ENCODE measurements at places on chromosomes 16 and 17.

DNA sequence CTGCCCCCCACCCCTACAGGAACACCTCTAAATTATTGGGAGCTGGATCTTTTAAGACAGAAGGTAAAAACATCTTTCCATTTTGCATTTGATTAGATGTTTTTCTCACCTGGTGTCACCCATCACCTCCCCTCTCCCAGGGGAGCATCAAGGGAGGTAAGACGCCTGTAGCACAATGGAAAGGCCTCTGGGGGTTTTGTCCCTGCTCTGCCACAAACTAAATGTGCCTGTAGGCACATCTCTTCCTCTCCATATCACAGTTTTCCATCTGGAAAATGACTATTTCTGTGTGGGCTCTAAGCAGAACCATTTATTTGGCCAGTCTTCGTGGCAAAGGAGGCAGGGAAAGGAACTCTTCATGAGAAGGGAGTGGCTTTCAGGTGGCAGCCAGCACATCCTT is 76.6 kb downstream of the GNAO1 start:
- no peak for DNase-seq

- DNase-seq = peak; percentile 21
Observed at GRCh38 chr16:48138543-48138942, 17.2 kb downstream of the ABCC12 start.

DNA sequence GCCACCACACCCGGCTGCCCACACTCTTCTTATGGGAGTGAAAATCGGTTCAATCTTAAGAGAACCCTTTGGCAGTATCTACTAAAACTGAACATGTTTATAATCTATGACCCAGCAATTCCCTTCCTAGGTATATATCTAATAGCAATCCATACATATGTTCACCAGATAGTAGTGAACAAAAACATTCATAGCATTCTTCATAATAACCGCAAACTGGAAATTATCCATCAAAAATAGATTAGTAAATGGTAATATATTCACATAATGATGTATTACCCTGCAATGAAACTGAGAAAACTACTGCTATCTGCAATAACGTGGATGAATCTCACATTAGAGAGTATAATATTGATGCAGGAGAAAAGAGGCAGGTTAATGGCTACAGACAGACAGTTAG is 23.1 kb downstream of the COPRS start:
- no peak for DNase-seq

- no peak for DNase-seq
Observed at GRCh38 chr16:30976486-30976885, 8.5 kb upstream of the HSD3B7 start.

DNA sequence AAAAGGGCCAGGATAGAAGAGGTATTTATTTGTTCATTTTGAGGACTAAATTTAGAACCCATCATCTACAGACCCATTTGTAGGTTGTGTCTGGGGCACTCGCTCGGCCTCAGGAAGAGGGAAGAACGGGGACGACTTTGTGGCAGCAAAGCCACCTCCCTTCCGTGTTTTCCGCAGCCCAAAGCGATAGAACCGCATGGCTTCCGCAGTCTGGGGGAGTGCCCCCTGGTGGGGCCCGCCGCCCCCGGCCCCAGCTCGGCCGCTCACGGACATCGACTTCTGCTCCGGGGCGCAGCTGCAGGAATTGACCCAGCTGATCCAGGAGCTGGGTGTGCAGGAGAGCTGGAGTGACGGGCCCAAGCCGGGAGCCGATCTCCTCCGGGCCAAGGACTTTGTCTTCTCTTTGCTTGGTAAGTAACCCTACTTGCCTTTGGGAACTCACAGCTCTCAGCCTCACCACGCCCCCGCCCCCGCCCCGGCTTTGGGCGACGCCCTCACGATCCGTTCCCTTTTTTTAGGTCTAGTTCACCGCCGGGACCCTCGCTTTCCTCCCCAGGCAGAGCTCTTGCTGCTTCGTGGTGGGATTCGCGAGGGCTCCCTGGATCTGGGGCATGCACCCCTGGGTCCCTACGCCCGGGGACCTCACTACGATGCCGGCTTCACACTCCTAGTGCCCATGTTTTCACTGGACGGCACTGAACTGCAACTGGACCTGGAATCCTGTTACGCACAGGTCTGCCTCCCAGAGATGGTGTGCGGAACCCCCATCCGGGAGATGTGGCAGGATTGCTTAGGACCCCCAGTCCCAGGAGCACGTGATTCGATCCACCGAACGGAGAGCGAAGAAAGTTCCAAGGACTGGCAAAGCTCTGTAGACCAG is 681 bp downstream of the TMEM102 start:
- peak; percentile 85 for DNase-seq

DNA sequence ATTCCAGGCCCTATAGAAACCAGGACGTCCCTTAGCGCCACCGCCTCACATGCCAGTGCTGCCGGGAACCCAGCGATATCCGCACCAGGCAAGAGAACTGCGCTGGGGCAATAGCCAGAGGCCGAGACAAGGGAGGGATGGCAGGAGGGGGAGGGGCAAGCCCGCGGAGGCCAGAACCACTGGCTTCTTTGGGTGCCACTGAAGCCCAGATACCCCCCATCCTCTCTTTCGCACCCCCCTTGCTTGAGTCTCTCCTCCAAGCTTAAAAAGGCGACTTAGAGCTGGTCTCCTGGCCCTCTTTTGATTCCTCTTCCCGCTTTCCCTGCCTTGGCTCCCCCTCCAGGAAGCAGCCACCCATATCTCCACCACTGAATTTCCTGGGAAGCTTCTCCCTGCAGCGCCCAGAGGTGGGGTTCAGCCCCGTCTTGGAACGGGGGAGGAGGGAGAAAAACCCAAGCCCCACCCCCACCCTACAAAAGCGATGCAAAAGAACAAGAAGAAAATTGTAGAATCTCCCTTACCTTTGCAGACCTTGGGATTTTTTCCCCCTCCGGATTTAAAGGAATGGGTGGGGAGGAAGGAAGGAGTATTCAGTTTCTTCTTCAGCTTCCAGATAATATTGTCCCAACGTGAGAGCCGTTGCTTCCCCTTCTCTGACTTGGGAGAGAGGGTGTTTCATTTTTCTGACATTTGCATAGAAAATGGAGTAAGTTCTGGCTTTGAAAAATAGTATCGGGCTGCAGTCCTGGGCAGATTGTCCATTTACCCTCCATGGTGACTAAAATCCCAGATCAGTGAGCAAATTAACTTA is 622 bp downstream of the HOXB6 start:
- peak; percentile 72 for DNase-seq

GRCh38 chr16:1581804-1582203 is 30.1 kb downstream of the IFT140 start:
- no peak for DNase-seq

- DNase-seq = no peak
Observed at GRCh38 chr17:32917081-32917480, 10.9 kb upstream of the TMEM98 start.

- no peak for DNase-seq
Observed at GRCh38 chr16:24140730-24141129, 115.4 kb upstream of the CACNG3 start.

DNA sequence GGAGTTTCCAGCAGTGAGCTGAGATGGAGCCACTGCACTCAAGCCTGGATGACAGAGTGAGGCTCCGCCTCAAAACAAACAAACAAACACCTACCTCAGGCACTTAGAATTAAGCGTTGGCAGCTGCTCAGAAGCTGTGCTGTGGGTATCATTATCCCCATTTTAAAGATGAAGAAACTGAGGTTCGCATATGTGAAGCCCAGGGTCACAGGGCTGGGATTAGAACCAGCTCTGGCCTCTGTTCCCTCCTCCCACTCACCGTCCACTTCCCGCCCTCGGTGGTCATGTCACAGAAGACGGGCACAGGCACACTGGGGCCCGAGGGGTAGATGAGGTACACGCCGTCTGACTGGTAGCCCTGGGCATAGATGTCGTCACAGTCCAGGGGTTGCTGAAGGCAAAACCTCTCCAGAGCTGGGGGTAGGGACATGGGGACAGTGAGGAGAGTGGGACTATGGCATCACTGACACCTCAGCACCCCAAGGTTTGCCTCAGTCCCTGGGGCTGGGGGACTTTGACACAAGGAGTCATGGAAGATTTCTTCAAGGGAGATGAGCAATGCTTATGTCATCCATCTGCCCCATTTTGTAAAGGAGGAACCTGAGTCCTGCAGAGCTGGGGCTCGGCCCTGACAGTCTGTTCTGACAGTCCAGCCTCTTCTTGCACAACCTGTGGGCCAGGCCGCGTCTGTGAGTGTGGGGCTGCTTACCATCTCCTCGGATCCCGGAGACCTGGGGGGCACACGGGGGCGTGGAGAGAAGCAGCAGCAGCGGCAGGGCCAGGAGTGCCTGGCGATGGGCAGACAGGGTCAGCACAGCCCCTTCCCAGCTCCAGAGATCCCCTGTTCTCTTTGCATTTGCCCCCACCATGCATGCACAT is 700 bp downstream of the MFAP4 start:
- DNase-seq = no peak

DNA sequence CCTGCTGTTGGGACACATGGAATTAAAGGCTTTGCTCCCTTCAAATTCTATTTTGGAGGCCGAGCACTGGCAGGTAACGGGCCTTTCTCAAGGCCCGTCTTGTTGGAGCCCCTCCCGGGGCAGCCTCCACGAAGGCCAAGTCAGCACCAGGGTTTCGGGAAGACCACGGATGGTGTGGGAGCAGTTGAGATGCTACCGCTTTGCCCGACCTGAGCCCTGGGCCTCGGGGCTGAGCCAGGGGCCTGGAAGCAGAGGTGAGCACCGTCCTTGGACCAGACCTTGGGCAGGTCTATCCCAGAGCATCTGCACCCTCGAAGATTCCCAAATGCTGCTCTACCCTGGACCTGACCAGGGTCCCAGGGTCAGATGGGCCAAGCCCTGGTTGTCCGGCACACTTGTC is 23.0 kb downstream of the C17orf100 start:
- DNase-seq = no peak

DNA sequence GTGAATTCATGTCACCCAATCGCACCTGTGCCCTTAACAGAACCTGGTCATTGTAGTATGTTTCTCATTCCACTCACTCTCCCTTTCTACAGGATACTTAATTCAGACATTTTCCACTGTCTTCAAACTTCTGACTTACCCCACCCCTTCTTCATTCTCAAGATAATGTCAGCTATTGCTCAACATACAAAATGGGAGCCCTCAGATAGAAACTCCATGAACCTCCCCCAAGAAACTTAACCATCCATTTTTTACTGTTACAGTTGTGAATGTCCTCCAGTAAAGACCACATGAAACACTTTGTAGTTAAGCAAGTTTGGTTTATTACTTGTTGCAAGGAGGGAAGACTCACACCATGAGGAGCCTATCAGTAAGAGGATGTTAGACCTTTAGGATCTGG is 22.1 kb upstream of the ARHGAP17 start:
- no peak for DNase-seq

DNA sequence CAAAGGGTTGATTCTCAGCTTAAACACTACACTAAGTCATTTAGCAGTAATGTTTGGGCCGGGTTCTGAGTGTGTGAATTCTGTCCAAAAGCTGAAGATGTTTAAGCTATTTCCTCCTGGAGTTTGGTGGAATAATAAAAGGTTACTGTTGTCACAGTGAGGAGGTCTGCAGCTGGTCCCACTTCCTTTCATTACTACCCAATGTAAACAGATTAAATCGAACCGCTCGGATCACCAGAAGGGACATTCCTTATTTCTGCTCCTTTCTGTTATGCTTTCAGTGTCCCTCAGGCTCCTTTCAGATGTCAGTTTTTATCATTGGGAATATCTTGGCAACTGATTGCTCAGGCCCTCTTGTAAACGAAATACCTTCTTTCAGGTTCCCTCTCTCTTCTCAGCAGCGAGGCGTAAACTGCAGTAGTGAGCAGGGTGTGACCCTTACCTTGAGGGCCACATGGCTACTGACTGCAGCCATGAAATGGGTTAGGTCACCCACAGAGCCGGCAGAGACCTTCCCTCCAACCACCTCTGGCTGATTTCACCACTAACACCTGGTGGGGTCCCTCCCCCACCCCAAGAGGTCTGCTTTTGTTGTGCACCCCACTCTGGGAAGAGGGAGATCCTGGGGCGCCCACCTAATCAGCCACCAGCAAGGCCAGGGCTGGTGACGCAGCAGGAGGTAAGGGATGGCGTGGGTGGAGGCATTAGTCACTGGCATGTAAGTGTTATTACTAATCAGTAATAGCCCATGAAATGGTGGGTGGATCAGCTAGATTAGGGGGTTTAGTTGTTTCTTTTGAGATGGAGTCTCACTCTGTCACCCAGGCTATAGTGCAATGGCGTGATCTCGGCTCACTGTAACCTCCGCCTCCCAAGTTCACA is 117.6 kb downstream of the VPS53 start:
- no peak for DNase-seq

GRCh38 chr17:73052923-73053322 is 39.6 kb downstream of the SLC39A11 start:
- DNase-seq = no peak

DNA sequence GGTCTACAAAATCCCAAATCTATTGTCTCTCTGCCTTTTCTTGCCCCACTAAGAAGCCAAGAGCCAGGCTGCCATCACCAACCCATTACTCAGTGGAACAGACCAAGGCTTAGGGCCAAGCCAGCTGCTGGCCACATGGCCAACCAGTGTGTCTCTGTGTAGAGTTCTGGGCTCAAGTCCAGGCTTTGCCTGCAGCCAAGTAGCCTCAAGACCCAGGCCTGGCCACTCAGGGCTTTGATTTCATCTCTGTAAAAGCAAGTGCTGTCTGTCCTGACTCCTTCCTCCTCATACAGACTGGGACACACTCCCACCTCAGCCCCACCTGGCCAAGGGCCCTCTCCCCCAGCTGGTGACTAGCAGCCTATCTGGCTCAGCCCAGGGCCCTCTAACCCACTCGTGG is 14.6 kb downstream of the SREBF1 start:
- no peak for DNase-seq

DNA sequence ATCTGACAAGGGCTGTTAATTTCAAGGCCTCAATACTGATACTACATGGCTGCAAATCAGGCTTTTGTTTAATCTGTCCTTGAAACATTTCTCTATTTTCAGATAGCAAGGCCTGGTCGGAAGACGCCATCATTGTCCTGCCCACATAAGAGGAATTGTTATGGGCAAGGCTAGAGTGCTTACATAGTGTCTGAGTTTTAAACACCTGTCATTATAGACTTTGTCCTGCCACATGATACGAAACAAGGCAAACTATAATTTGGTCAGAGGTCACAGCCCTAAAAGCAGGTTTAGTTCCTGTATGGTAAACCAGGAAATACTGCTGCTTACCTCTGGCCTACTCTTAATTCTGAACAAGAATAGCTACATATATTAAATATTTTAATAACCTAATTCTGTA is 104.4 kb downstream of the SSH2 start:
- no peak for DNase-seq

DNA sequence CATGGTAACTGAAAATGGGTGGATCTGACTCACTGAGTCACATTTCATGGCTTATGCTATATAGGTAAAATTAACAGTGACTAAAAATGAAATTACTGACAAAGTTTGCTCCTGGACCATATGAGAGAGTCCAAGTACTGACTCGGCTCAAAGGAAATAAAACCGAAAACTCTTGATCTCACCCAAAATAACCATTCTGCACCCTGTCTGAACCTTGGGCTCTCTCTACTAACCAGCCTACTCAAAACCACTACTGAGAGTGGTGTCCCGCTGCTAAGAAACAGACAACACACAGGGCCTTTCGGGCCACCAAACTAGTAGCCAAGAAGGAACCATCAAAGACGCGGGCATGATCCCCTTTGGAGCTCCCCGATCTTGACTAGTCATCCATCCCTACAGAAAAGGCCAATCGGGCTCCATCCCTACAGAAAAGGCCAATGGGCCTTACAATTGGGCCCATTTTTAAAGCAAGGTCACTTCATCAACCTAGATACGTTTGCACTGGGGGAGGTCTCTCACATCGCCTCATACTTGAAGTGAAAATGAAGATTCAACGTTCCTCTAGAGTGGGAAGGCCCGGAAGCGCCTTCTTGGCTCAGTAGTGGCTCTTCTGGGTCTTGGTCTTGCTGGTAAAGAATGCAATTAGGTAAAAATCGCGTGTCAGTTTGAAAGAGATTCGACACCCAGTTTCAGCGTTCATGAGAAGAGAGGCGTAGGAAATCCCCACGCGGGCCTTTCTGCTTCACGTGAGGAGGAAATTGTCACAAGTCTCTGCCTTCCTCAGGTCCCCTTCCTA is 720 bp upstream of the ZPBP2 start:
- no peak for DNase-seq

Measured in ELF-1 (cell line).